ENCODE measurements at places on chromosomes 5 and 9.
A peak's percentile ranks its signal among the peaks of the same experiment; 100 is the strongest.

GRCh38 chr9:34652602-34653000 is 616 bp downstream of the IL11RA start:
- DNase-seq, result no peak

GRCh38 chr9:97176206-97176605 is 131.3 kb upstream of the CCDC180 start:
- DNase-seq, result no peak

- no peak for DNase-seq
Observed at GRCh38 chr5:174177531-174177930, 132.0 kb downstream of the NSG2 start.

- DNase-seq, result peak; percentile 7
Observed at GRCh38 chr9:73023025-73023541, 70.2 kb upstream of the ALDH1A1 start.

DNA sequence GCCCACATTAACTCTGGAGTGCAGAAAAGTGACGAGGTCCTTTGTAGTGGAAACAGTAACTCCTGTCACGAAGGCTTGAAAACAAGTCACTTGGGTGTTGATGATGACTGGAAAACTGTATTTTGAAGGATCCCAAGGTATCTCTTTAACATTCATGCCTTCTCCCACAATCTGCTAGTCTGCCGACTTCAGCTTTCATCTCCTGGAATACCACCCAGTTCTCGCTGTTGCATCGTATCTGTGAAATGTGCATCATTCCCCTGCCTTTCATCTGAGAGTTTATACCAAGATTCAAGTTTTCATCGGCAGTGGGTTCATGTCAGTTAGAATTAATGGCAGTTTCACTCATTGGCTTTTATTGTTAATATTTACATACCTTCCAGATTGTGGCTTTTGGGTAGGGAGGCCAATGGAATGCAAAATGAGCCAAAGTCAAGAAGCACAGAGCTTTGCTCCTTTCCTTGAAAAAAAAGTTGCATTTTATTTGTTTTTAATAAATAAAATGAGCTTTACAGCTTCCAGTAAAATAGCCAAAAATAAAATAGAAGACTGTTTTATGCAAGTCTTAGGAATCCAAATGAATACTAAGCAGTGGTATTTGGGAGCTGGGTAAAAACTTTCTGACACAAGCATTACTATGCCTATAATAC is 575.2 kb upstream of the WWC1 start:
- no peak for DNase-seq

GRCh38 chr5:151221574-151221973 is 2.3 kb downstream of the CCDC69 start:
- DNase-seq, result no peak
